Activated naive CD4-positive, alpha-beta T cell (primary cell): ENCODE measurements at places on chromosomes 6 and 20.

GRCh38 chr6:151630387-151630786 is 136.6 kb downstream of the CCDC170 start:
- DNase-seq: no peak

DNA sequence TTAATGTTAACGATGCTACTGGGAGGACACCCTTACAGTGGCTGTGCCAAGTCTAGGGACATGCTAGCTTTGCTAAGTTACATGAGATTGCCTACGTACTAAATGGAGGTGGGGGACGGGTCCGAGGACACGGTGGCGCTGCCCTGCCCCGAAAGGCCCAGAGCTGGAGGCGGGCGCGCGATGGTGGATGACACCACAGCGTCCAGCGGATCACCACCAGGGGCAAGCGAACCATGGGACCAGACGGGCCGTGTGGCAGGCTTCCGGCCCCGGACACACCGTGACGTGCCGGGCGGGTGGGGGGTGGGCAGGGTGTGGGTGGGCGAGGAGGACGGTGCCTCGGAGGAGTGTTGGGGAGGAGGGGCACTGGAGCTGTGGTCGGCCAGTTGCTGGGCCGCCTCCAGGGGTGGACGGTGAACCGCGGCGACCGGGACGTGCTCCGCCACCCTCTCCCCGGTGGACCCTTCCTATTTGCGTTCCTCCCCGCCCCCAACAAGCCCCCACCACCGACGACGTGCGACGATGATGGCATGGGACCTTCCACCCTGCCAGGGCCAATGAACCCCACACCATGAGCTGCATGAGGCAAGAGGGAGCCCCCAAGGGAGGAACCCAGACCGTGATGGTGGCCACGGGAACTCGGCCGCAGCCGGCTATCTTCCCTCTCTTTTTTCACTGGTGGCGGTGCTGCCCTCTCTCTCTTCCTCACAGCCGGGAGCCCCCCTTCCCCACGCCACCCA is 773.3 kb upstream of the DEFB115 start:
- no peak for DNase-seq

- no peak for DNase-seq
Observed at GRCh38 chr6:51996296-51996947, 91.0 kb downstream of the PKHD1 start.

DNA sequence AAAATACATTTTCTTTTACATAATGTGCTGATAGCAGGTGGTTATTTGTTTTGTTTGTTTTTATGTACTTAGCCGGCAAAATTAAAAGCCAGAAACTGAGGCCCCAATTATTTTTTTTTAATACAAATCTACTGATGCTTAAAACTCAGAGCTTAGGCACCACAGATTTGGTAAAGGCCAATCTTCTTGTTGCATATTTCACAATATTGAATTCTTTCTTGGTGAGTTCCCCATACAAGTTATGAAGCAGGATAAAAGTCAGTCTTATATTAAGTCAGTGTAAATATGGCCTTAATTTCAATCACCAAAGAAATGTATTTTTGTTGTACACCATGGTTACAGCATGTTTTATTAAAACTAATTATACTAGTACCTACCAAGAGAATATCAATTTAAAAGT is 16.3 kb upstream of the ZDHHC14 start:
- DNase-seq: no peak

DNA sequence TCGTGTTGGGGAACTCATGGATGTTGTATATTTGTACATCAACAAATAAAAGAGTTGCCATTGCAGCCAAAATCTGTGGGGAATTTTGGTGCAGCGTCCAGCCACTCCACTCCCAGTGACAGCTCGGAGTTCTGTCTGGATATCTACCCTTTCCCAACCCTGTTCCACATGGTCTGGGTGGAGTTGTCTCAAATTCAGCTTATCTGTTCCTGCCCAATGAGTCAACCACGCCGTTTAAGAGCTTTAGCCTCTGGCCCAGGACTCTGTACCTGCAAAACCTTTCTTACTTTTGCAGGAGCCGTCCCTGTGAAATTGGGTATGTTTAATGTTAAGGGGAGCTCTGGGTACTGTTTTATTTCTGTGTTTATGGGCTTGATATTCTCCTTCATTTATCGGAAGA is 33.9 kb upstream of the OVOL2 start:
- DNase-seq: no peak

DNA sequence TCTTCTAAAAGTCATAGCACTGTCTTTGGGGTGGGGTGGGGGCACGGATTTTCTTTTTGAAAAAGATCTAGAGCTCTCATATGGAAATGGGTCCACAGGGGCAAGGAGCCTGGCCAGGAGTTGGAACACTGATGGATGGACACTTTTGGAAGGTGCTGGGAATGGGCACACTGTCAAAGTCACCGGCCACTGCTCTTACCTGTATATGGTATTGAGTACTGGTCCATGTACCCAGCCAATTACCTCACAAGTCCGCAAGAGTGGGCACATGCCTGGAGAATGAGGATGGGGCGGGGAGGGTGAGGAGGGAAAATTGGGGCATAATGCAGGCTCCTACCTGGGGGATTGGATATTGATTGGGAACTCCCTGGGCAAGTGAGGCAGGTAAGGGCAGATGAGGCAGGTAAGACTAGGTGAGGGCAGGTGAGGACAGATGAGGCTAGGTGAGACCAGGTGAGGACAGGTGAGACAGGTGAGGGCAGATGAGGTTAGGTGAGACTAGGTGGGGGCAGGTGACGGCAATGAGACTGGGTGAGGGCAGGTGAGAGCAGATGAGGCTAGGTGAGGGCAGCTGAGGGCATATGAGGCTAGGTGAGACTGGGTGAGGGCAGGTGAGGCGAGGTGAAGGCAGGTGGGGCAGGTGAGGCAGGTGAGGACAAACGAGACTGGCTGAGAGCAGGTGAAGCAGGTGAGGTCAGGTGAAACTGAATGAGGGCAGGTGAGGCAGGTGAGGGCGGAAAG is 167.9 kb downstream of the NRN1 start:
- DNase-seq: no peak

GRCh38 chr20:289693-290083 is 862 bp downstream of the C20orf96 start:
- no peak for DNase-seq

DNA sequence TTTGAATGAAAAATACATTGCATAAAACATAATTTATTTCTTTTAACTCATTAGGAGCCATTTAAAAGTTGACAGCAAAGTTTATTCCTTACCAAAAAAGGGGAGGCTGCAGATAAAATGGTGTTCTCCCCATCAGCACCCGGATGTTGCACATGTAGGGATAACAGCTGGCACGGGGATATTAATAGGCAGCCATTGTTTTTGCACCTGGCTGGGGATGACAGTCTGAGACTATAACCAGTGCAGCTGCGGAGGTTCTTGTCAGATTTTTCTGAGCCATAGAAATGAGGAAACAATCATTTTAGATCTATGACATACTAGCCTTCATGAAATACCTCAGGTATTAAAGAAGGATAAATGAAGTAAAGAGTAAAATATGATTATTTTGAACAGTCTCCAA is 20.1 kb upstream of the HECA start:
- DNase-seq: no peak

DNA sequence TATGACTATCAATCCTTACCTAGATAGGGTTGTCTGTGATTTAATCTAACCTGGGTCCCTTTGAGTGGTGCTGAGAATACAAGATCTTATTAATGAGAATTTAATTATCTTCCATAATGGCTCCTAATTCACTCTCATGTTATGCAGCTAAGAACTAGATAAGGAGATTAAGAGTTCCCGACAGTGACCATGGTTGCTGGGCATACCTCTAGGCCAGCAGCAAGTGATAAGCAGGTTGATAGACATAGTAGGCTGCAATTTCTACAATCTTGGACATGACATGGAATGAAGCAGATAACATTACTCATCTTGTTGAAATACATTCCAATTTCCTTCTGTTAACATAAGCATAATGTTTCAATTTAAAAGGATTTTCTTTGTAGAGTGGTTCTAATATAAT is 27.1 kb downstream of the SPACA1 start:
- no peak for DNase-seq
